ENCODE measurements at places on chromosomes 3 and 15.

DNA sequence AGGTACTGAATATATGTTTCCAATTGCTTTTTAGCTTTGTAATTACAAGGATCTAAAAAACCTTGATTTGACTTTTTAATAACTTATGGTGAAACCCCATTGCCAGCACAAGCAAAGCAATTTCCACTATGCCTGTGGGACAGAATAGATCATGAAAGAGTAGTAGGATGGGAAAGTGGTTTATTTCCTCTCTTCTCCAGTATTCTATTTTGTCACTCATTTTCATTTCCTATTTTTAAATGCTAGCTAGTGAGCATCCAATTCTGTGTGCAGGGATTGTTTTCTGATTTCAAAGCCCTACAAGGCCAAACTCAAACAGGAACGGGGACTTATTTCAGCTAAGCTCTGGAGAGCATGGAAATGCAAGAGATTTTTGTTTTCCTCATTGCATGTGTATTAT, 132.0 kb upstream of the TGFBR2 start:
- no peak for DNase-seq

DNA sequence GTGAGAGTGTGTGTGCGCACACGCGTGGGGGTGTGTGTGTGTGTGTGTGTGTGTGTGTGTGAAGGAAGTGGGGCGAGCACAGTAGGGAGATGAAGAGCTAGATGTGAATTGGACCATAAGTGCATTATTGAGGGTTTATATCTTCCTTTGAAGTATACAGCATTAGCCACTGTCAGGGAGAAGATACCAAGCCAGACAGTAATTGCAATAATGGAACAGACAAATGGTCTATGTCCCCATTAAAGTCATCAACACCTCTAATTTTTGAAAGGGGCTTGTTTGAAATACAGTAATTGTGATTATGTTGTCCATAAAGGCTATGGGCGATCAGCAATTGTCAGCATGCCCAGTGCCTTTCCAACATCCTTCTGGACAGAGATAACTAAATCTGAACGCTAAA, 429.2 kb upstream of the NR2F2 start:
- DNase-seq = no peak

- no peak for DNase-seq
These were observed 90.7 kb downstream of the NR2F2 start for GRCh38 chr15:96421178-96421601.

GRCh38 chr3:107432013-107432515, 54.8 kb downstream of the CCDC54 start:
- no peak for DNase-seq

GRCh38 chr15:88341653-88342052, 85.1 kb upstream of the NTRK3 start:
- DNase-seq = no peak

- no peak for DNase-seq
These were observed 21.1 kb upstream of the EXOG start for GRCh38 chr3:38474928-38475605.

GRCh38 chr3:168990134-168990533, 673.4 kb downstream of the MECOM start:
- DNase-seq = no peak

DNA sequence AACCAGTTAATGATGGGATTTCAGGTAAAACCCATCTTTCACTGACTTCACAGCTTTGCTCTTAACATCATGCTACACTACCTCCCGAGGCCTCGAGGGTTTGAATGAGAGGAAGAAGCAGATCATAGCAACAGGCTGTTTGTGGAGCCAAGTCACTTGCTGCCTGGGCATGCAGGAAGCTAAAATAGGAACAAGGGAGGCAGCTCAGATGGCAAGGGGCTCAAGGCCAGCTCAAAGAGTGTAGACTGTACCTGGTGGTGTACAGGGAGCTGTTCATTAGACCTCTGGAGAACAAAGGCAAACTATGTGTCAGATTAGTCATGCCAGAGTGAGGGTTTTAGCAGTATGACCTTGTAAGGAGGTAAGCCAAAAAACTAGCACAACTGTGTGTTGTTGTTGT, 28.8 kb downstream of the ARRDC4 start:
- no peak for DNase-seq

- DNase-seq = no peak
These were observed 101.7 kb downstream of the NPAP1 start for GRCh38 chr15:24777307-24777706.

- no peak for DNase-seq
These were observed 140.4 kb downstream of the ABI3BP start for GRCh38 chr3:100852840-100853239.

DNA sequence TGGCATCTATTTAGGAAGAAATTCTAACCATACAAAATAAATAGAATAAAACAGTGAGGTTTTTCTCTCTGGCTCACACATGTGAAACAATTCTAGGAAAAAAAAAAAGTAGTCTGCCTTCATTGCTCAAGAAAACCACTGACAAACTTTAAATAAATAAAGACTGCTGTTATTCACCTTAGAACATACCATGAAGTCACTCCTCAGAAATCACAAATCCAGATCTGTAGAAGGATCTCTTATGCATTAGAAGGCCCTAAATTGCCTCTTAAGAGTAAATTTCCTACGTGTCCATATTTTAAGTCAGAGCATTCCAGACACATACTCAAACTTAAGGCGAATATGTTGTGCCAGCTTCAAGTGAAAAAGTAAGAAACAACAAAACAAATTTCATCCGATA, 217.3 kb downstream of the ZIC4 start:
- DNase-seq = no peak

- no peak for DNase-seq
These were observed 108.5 kb downstream of the SYNPR start for GRCh38 chr3:63386568-63386967.

- DNase-seq = no peak
These were observed 20.3 kb upstream of the LPP start for GRCh38 chr3:188133646-188134045.

DNA sequence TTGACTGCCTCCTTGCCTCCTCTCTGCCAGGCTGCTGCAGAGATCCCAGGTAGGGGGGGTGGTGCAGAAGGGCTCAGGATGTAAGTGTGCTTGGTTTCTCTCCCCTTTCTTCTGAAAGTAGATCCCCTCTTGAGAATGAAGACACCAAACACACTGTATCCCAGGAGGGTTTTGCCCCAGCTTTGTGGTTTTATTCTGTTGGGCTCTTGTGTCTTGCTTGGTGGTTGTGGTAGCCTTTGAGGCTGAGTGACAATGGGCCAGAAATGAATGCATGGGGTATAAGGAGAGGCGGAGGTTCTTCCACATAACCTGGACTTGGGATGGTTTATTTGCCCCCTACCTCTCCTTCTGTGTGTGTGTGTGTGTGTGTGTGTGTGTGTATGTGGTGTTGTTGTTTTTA, 5.7 kb downstream of the PDIA5 start:
- DNase-seq = no peak

- DNase-seq = no peak
These were observed 399.6 kb upstream of the TBL1XR1 start for GRCh38 chr3:177596816-177597271.

DNA sequence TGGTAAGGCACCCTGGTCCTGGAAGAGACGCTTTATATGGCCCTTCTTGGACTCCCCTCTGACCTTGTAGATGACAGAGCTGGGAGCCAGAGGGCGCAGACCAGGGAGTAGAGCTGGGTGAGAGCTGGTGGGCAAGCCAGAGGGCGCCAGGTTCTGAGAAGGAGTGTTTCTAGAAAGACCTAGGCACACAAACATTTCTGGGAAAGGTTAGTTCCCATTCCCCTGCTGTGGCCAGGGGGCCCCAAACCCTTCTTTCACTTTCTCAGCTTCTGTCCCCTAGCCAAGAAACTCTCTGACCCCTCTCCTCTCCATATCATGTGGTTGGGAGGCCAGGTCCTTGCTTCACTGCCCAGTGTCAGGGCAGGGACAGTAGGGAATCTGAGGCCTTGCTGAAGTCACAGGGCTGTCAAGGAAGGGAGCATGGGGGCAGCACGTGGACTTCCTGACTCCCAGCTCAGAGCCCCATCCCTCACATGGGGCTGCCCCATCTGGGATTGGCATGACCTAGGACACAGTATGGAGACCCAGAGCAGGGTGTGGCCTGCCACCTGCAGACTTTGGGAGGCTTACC, 3.6 kb downstream of the HEMK1 start:
- DNase-seq = no peak

Data from stimulated activated CD8-positive, alpha-beta memory T cell treated with anti-CD3 and anti-CD28 coated beads, Interleukin-7, amount 100 ng/mL, for 1 hour (primary cell).